ENCODE measurements at places on chromosomes 1 and 21.

- DNase-seq: no peak
Measured at GRCh38 chr1:107787299-107787698, 177.7 kb downstream of the VAV3 start.

- DNase-seq: no peak
Measured at GRCh38 chr1:66295803-66296202, 238.2 kb upstream of the SGIP1 start.

DNA sequence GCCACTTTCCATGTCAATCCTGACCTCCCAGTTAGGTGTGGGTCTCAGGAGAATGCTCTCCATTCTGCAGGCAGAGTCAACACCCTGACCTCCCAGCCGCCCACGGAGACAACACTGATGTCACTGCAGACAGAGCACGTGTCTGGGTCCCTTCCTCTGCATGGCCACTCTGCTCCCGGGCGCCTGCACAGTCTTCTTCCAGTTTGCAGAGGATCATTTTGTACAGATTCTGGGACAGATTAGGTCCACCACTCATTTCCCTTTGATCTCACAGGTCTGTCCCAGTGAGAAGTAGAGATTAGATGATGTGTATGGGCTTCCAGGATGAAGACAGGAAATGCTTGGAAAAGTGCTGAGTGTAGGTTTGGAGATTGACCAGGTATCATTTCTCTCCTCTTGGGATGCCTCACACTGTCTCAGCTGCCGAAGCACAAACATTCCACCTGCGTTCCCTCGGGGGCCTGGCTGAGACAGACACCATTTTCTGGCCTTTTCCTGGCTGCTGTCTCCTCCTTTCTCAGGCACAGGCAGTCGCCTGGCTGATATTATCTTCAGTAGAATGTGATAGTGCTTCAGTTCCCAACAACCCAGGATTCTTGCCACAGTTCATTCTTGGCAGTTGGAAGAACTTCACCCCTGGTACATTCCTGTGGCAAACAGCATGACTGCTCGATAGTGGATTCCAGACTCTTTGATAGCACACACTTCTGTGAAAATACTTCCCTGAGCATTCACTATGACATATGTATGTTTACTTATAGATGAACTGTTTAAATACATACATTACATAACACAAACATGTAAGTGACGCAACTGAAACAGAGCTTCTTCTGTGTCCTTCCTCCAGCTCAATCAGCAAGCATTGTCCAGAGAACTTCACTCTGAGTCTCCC is 7.9 kb downstream of the MYBPHL start:
- DNase-seq: no peak

DNA sequence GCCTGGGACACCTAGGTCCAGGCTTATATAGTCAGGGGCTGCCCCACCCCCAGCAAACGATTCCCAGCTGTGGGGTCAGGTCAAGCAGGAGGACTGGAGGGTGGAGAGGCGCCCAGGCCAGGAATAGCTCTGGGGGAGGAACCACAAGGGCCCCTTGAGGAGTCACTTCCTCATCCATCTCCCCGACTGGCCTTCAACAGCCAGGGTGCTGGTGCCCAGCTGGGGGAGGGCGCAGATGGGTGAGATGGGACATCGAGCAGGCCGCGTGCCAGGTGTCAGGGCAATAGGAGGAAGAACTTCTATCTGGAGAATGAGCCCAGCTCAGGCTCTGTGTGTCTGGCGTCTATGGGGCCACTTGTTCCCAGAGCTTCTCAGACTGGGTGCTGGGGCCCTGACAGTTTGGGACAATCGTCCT is 208 bp upstream of the MYBPH start:
- DNase-seq: no peak

GRCh38 chr1:38129971-38130370 is 83.4 kb upstream of the POU3F1 start:
- DNase-seq: no peak

DNA sequence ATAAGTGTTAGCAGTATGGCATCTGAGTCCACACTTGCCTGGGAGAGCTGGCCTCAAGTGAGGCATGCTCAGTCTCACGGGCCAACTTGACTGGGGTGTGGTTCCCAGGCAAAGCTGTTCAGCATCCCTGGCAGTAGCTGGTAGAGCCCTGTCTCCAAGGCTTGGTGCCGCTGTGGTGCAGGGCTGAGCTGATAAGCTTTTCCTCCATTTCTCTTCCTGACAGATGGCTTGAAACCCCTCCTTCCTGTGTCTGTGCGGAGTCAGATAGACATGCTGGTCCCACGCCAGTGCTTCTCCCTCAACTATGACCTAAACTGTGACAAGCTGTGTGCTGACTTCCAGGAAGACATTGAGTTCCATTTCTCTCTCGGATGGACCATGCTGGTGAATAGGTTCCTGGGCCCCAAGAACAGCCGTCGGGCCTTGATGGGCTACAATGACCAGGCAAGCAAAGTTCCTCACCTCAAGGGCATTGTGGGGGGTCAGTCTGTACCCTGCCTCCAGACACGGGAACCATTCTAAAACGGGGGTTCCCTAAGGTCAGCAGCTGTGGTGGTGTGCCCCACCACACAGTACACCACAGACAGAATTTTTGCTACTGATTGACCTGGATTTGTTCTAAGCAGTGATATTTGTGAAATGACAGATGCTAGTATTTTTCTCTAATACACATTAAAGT is 13.7 kb upstream of the MIIP start:
- DNase-seq: no peak

DNA sequence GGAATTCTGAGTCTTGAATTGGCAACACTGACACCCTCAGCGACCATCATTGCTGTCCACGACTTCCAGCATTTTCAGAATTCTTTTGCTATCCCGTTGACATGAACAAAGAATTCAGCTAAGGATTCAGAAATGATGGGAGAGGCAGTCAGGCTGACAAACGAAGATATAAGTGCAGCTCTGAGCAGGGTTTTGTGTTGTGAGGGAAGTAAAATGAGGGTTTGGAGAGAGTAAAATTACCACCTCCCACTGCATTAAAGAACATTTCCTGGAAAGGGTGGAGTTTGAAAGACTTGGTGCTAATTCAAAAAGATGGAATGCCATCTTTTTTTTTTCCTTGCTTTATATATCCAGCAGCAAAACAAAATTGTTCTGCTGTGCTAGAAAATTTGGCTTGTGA is 4.9 kb upstream of the ELK4 start:
- DNase-seq: no peak

GRCh38 chr1:26666855-26667254 is 29.0 kb upstream of the ARID1A start:
- no peak for DNase-seq

DNA sequence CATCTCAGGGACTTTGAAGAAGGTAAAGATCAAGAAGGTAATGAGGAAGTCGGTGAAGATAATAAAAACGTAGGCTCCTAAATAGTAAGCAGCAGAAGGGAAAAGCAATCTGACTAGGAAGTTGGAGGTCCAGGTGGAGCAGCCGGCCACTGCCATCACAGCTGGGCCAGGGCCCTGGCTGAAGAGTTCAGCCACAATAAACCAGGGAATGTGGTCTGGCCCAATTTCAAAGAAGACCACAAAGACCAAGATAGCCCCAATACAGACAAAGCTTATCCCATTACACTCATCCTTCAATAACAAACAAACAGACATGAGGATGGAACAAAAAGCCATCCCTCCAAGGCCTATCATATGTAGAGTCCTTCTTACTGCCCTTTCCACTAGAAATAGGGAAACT is 18.4 kb upstream of the JAK1 start:
- no peak for DNase-seq

GRCh38 chr1:69728206-69728605 is 160.5 kb downstream of the LRRC7 start:
- DNase-seq: no peak

- DNase-seq: no peak
Measured at GRCh38 chr1:2001773-2002411, 1.7 kb downstream of the CFAP74 start.

- no peak for DNase-seq
Measured at GRCh38 chr1:229882621-229883020, 184.4 kb upstream of the GALNT2 start.

DNA sequence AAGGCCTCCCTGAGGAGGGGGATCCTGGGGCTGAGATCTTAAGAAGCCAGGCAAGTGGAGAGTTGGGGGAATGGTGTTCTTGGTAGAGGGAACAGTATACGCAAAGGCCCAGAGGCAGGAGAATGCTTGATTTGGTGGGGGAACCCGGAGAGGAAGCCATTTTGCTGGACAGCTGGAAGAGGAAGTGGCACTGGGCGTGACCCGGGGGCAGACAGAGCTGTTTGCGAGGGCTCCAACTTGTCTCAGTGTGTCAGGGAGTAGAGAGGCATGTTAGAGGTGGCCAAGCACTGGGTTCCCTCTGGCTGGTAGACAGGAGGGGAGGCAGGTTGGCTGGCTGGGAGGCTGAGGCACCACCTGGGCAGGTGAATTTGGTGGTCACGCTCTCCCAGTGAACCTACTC is 96.3 kb upstream of the ACTL8 start:
- DNase-seq: no peak

GRCh38 chr1:119384591-119384990 is 16.0 kb downstream of the HAO2 start:
- no peak for DNase-seq

GRCh38 chr1:163834778-163835177 is 513.0 kb downstream of the NUF2 start:
- no peak for DNase-seq

DNA sequence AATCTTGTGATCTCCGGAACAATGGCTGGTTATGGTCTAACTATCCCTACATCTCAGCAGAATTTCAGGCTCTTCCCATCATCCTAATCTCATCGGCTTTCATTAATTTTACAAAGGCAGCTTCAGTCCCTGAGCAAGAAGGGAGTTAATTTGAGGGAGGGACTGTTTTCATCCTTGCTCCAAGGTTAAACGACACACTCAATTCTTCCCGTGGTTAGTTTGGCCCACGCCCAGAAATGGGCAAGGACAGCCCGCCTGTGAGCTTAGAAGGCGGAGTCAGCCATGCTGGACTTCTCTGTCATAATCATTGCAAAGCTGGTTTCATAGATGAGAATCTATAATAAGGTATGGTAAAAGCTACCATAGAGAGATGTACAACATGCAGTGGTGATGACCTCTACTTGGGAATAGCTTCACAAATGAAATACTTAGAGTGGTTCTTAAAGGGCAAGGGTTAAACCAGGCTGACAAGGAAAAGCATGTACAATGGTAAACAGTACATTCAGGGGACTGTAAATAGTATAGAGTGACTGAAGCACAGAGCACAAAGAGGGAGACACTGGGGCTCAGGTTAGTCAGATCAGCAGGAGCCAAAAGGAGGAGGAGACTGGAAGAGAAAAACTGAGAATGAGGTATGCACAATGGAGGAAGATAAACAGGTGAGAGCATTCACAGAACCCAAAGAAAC is 108.8 kb downstream of the SMYD3 start:
- no peak for DNase-seq

DNA sequence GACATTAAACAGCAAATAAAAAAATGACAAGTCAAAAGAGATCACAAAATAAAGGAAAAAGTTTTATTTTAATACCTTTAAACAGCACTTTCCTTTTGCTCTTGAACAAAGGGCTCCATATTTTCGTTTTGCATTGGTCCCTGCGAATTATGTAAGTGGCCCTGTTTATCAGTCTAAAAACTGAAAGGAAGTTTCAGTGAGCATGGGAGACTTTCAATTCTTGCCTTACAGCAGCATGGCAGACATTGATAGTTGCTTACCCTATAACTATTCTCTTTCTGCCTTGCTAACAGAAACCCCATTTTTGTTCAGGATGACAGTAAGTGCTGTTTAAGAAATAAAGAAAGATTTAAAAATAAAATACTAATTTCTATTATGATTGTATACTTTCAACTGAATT is 5.2 kb upstream of the SH3GLB1 start:
- no peak for DNase-seq

- DNase-seq: no peak
Measured at GRCh38 chr1:230267338-230268065, 158.6 kb downstream of the PGBD5 start.

DNA sequence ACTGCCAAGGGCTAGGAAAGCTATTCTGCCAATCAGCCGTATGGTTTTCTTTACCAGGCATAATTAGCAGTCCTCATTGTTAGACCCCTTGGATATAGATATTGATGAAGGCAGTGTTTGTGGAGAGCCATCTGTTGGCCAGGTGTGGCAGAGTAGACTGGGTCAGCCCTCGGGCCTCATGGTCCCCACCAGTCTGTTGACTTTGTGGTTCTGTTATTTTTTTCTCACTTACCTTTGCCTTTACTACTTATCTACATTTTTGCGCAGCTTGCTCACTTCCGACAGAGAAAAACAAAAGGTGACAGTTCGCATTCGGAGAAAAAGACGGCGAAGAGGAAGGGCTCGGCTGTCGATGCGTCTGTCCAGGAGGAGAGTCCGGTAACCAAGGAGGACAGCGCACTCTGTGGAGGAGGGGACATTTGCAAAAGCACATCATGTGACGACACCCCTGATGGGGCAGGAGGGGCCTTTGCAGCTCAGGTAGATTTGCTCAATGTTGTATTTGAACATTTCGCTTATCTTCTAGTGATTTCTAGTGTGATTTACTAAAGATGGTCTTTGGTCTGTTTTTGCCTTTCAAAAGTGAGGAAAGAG is 2.3 kb downstream of the PCNT start:
- no peak for DNase-seq

- no peak for DNase-seq
Measured at GRCh38 chr1:84365225-84366221, 32.8 kb upstream of the DNASE2B start.

DNA sequence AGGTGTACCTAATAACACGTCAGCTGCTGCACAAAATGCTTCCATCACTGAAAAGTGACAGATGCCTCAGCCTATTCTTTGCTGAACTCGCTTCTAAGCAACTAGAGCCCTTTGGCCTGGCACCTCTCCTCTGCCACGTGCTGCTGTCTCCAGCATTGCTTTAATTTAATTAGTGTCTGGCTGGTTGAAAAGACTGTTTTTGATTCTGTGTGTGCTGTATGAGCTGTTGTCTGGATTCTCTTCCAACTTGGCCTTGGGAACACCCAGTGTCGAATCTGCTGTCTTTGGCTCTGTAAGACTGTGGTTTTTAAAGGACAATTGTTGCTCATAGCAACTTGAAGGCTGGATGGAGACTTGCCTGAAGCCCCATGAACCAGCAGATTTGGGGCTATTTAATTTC is 109.5 kb downstream of the PSMG1 start:
- no peak for DNase-seq

Data from activated T-helper 1 cell treated with anti-CD3 and anti-CD28 coated beads, Interleukin-2, amount 50 U/mL, for 16 hours (primary cell).